ENCODE measurements at places on chromosomes 7 and 10. TPM values are rescaled to one million over a fixed set of nuclear protein-coding genes. Genes with fewer than 3 reads are reported as not detected.

GRCh38 chr10:128036746-128037543 lies 89.3 kb downstream of the MKI67 start:
- no peak for DNase-seq

DNA sequence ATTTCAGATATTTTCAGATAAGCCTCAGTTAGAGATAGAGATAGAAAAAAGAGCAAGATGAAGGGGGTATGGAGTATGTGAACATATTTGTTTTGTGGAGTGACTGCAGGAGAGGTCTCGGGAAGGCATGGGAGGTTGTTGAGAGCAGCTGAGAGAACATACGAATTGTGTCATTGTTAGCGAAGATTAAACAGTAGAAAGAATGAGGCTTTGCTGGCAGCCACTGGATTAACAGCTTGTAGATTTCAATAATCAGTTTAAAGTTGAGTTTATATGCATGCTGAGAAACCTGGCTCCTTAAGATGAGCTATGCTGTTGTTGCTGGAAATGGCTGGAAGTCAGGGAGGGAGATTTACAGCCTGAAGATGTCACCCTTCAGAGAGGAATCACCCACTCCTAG lies 100.9 kb upstream of the SORCS3 start:
- DNase-seq = no peak

DNA sequence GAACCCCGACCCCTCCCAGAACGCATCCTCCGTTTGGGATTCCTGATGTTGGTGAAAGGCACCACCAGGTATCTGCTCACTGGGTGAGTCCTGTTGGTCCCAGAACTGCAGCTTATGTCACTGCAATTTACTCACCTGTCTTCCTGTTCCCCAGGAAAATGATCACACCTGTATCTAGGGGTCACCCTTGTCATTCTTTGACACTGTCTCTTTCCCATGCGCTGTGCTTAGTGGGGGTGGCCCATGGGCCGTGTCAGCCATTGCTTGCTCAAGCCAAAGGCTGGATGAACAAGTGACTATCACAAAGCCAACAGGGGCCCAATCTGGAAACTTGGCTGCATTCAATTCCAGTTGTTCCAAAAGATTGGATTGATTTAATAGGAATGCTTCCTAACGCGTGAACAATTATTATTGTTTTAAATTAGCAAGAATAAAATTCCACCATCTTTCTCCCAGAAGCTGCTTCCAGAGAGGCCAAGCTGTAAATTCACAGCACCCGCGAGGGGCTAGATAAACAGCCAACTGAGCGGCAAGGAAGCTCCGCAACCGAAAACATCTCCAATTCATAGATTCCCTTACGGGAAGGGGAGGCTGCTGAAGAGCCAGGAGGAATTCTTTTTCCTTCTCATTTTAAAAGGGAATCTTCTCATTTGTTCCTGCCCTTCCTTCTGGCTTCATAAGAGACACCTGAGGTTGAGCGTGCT lies 134.8 kb upstream of the ZMIZ1 start:
- DNase-seq = no peak

GRCh38 chr7:130490888-130491804 lies 739 bp upstream of the MEST start:
- no peak for DNase-seq

The ANKRD22 gene
- 0.17 TPM for polyA plus RNA-seq

The CHAT gene
- not detected for polyA plus RNA-seq

Measured in renal cortex interstitium (tissue), 15 donors.